ENCODE measurements at places on chromosomes 12 and 14.

GRCh38 chr12:49476091-49476490, 62.7 kb upstream of the KCNH3 start:
- DNase-seq = no peak

DNA sequence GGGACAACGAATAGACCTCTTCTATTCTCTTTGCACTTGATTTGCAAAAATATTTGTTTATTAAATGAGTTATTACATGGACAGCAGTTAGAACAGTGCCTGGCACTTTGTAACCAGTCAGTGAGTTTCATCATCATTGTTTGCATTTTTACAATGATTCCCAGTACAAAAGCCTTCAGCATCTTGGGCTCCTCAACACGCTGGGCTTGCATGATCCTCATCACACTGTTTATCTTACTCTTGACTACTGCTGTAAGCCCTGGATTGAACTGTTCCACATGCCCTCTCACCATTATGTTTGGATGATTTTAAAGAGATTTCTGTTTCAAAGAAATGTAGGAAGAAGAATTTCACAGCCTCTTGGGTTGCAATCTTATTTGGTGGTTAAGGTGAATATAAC, 204.3 kb downstream of the PELI2 start:
- no peak for DNase-seq

DNA sequence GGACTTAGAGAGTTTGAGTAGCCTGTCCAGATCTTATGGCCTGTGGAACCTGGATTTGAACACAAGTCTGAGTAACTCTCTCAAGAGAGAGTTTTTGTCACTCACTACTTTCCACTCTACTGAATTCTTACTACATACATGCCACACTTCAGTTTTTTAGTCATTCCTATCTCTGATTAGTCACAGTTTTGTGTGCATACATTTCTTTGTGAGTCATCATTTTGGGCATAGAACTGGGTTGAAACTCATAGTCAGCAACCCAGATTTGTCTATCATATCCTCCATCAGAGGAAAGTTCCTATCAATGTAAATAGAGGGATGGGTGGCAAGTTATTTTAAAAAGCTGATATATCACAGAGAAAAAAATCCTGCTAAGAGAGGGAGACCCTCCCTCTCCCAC, 42.9 kb downstream of the FLRT2 start:
- no peak for DNase-seq

DNA sequence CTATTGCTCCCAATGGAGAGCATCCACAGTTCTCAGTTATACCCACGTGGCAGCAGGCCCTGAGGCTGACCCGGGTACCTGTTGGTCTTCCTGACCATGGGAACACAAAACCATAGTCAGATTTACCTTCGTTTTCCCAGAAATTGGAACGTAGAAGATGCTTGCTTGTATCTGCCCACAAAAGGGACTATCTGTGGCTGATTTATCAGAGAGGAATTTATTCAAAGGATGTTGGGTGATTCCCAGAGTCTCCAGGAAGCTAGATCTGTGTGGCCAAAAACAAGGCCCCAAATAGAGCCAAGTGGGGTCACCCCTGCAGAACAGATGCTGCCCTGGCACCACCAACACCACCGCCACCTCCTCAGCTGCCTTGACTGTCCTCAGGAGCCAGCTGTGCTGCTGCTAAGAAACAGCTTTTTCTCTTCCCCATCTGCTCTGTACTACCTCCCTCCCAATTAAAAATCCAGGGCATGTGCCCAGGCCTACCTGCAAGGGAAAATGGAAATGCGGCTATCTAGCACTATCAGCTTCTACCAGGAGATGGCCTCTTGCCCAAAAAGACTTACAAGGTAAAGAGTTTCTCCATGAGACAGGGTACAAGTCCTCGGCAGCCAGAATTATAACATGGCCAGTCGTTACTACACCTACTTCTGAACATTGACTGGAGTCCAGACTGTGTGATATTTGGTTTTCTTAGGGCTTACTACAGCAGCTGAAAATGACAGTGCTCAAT, 128.6 kb upstream of the PLEKHG7 start:
- DNase-seq = no peak

DNA sequence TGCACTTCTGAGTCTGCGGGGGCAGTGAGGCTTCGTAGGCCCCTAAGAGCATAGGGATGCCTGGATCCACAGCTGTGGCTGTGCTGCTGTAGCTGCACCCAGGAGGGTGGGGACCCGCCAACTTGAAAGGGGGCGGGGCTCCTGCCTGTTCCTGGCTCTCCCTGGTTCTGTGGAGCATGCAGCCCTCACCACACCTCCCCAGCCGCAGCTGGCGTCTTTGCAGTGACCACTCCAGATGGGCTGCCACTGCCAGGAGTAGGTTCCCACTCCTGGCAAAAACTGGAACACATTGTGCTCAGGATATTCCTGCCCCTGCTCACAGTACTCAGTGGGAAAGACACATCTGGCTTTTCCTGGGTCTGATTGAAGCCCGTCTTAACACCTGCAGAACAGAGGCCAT, 35.8 kb downstream of the TIMELESS start:
- DNase-seq = no peak

GRCh38 chr14:69518289-69519101, 34.0 kb downstream of the PLEKHD1 start:
- no peak for DNase-seq

DNA sequence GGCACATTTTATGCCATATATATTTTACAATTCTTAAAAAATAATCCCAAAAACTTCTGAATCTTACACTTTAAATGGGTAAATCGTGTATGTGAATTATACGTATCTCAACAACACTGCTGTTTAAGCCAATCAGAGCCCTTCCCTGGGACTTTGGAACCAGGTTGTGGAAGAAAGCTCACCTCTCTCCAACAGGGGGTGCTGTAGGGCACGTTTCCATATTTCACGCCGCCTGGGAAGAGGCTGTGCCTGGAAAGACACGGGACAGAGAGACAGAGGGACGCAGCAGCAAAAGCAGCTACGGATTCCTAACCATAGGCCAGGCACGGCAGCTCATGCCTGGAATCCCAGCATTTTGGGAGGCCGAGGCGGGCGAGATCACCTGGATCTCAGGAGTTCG, 29.4 kb upstream of the FBRSL1 start:
- DNase-seq = no peak

- no peak for DNase-seq
Measured at GRCh38 chr14:85798856-85799255, 268.9 kb downstream of the FLRT2 start.

GRCh38 chr12:49294086-49294803, 702 bp upstream of the PRPH start:
- no peak for DNase-seq

DNA sequence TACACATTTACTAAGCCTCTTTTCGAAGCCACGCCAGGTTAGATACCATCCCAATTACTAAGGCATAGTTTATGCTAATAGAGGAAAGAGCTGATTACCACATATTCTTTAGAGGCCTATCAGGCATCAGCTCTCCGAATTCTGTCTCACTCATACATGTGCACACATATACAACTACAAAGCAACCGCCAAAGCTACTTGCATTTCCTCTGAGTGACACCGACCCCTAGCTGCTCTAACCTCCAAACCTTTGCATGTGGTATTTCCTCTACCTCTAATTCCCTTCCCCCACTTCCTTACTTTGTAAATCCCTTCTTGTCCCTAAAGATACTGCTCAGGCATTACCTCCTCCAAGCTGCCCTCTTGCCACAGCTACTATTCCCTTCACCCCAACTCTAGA, 107.2 kb downstream of the DUSP6 start:
- DNase-seq = peak; percentile 17

DNA sequence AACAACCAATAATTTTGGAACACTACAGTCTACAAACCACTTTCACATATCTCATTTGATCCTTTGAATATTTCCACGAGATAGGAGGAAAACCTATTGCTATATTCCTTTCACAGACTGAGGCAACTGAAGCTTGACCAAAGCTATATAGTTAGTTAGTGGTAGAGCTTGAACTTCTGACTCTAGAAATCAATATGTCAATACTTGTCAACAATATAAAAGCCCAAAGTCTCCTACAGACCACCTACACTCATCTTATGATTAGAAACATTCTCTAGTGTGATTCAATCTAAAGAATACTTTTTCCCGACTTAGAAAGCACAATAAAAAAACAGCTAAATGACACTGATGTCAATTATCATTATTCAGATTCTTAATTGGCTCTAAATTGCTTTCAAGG, 139.4 kb downstream of the RPS29 start:
- DNase-seq = no peak

- DNase-seq = no peak
Measured at GRCh38 chr12:14239935-14240872, 125.3 kb upstream of the ATF7IP start.

DNA sequence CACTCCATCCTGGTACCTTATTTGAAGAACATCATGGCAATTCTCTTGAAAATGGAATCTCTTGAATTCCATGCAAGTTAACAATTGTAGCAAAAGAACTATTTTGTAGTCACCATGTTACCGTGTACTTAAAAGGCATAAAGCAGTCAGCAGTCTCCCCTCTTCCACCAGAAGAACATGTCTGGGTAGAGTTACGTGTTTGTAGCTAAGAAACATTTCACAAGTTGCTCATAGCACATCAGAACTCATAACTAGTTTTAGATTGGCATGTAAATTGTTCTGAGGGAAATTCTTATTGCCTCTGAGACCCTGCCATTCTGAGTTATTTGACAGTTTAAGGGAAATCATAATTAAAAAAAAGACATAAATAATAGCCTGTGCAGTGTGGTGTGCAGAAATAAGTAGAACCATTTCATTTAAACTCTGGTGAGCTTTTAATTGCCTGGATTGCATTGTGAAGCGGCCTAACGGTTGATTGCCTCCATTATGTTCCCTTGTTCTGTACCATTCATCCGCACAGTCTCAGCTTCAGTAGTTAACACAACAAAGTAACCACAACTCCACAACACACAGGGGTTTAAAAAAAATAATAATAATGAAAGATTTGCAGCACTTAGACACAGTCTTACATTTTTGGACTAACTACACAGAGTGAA, 2.6 kb downstream of the LMO3 start:
- no peak for DNase-seq

GRCh38 chr12:92608151-92609091, 94.4 kb upstream of the PLEKHG7 start:
- DNase-seq = no peak

- DNase-seq = no peak
Measured at GRCh38 chr12:73984552-73984951, 553.1 kb upstream of the ATXN7L3B start.

DNA sequence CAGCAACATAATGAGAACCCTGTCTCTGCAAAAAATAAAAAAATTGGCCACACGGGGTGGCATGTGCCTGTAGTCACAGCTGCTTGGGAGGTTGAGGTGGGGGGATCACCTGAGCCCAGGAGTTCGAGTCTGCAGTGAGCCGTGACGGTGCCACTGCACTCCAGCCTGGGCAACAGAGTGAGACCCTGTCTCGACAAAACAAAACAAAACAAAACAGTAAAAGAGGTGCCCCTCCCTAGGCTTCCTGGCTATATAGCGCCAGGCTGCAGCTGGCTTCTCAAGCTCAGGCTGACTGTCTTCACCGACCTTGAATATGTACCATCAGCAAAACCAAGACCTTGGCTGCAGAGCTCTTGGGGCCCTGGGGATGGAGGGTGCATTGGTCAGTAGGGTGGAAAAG, 29.4 kb downstream of the TSPAN9 start:
- DNase-seq = no peak

DNA sequence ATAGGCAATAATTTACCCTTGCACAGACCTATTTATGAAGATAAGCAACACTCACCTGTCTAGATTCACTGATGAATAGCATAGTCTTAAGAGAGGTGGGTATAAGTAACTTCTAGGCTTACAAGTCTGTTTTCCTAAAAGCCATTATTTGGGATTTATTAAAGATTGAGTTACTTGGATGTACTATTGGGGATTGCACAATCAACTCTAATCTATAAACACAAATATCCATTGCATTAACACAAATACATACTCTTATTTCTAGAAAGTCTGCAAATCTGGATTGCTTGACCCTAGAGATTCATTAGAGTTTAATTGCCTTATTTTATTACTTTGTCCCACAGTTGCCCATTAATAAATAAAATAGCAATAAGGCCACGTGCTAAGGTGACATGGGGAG, 148.1 kb upstream of the CCDC198 start:
- no peak for DNase-seq

- DNase-seq = no peak
Measured at GRCh38 chr12:31715283-31715825, 13.5 kb downstream of the AMN1 start.

DNA sequence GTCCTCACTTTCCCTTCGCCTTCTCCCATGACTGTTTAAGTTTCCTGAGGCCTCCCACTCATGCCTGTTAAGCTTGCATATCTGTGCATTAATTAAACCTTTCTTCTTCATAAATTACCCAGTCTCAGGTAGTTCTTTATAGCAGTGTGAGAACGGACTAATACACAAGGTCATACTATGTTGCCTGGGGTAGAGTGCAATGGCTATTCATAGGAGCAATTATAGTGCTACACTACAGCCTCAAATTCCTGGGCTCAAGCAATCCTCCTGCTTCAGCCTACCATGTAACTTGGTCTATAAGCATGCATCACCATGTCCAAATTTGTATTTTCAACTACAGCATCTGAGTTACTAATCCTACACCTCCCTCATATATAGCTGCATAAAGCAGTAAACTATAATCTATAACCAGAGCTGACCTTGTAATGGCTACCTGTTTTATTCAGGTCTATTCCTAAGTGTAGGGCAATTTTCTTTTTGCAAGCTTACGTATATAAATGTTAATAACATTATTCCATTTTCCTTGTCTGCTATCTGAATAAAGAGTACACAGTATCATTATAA, 18.9 kb downstream of the HEATR5A start:
- no peak for DNase-seq

- DNase-seq = no peak
Measured at GRCh38 chr12:63103494-63104131, 47.4 kb downstream of the AVPR1A start.

DNA sequence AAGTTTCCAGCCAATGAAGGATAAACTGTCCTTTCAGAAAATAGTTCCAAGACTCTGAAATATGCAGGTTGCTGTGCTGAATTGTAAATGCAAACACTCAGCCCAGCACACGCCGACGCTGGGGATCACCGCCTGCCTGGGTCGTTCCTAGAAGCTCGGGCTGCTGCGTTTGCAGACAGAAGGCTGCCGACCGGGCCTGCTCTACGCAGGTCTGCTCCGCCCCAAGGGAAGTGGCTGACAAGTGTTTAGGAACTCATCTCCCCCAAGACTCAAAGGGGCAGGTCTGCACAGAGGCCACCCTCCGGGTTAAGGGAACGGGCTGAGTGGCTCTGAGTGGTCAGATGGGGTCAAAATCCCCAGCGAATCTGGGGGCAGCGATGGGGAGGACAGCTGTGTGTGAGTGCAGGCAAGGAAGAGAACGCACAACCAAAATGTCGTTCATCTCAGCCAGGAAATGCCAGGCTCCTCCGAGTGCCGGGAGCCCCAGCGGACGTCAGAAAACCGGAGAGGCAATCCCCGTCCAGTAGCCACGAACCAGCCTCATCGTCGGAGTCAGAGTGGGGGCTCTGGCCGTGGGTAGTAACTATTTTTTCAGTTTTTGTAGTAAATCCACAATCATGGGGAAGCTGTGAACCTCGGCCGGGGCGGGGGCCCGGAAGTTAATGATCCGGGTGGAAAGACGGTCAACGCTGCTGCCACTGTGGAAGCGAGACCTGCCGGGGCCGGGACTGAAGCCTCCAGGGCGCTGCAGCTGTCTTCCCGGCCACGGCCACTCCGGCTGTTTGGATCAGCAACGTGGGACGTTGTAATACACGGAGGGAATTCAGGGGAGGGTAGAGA, 6.0 kb downstream of the GALNT9 start:
- DNase-seq = no peak

Measured in activated T-cell treated with anti-CD3 and anti-CD28 coated beads for 4 hours (primary cell).